CD8-positive, alpha-beta memory T cell (primary cell): ENCODE measurements at places on chromosomes 11 and 22.

DNA sequence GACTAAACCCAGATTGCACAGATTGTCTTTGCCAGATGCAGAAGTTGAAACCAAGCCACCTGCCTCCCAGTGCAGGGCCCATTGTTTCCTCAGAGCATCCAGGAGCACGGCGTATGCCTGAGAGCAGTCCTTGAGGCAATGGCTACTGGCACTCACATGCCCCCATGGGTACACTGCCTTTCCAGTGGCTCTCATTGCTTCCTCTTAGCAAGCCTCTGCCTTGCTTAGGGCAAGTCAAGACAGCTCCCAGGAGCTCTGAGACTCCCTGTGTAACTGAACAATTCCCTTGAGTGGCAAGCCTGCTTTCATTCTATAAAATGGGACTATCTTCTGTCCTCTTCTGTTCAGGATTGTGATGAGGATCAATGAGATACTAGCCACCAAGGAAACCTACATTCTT, 4.1 kb downstream of the SYTL2 start:
- DNase-seq: no peak

DNA sequence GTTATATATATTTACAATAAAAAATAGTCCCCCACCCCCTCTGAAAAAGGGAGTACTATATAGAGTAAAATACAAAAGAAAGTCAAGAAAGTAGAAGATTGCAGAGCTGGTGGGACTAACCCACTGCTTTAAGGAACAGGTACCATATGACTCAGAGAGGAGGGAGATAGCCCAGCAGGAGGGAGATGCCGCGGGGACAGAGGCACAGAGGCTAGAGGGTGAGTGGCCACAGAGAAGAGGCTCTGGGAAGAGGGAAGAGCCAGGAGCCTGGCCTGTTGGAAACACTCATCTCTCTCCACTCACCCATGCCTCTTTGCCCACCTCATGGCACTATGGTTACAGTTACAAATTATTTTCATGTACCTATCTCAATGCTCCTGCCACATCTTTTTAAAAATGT, 53.6 kb upstream of the LYVE1 start:
- DNase-seq: no peak

DNA sequence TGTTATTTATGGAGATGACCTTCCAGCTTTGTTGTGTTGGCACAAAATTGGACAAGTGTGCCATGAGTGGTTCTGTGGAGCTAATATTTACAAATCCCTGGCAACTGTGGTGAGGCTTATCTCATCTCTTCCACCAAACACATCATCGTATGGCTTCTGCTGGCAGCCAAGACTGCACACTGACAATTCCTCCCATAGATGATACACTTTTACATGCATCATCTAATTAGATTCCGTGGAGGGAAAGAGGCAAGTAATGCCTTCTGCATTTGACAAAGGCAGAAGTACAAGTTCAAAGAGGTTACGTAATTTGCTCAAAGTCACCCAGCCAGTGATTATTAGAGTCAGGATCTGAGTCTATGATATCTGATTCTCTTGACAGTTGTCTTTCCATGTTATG, 62.7 kb upstream of the KIRREL3 start:
- no peak for DNase-seq

DNA sequence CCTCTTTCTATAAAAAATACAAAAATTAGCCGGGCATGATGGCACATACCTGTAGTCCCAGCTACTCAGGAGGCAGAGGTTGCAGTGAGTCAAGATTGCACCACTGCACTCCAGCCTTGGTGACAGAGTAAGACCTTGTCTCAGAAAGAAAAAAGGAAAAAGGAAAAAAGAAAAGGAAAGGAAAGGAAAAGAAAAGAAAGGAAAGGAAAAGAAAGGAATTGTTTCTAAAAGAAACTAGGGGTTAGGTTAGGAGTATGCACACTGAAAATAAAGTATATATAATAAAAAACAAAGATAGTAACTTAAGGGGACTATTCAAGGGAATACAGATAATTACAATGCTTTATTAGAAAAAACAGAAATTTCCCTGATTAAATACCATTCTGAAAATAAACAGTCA, 50.9 kb downstream of the TTC28 start:
- no peak for DNase-seq

DNA sequence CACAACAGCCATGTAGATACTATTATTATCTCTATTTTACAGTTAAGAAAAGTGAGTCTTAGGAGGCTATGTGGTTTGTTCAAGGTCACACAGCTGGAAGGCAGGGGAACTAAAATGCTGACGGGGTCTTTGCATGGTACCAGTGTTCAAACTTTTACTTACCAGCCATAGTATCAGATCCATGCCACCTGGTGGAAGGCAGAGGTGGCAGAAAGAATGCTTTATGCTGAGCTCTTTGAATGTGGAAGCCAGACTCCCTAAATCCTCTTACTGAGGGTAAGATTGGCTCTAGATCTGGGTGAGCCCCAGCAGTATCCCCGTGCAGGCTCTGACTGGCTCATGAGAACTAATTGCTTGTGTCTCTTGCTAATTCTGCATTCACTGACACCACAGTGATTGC, 54.3 kb upstream of the NAV2 start:
- DNase-seq: no peak

DNA sequence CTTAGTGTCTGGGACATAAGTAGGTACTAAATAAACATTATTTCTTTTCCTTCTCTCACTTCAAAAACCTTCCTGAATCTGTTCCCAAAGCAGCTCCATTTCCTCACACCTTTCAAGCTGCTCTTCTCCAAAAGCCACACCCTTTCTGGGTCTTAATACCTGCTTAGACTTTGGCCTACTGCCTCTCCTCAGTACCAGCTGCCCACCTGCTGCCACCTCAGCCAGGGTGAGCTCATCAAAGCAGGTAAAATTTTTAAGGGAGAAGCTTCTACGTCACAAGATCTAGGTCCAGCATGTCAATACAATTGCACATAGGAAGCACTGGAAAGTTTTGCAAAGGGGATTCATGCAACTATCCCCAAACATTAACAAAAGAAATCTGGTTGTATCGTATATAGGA, 108.4 kb downstream of the RPL27A start:
- no peak for DNase-seq

DNA sequence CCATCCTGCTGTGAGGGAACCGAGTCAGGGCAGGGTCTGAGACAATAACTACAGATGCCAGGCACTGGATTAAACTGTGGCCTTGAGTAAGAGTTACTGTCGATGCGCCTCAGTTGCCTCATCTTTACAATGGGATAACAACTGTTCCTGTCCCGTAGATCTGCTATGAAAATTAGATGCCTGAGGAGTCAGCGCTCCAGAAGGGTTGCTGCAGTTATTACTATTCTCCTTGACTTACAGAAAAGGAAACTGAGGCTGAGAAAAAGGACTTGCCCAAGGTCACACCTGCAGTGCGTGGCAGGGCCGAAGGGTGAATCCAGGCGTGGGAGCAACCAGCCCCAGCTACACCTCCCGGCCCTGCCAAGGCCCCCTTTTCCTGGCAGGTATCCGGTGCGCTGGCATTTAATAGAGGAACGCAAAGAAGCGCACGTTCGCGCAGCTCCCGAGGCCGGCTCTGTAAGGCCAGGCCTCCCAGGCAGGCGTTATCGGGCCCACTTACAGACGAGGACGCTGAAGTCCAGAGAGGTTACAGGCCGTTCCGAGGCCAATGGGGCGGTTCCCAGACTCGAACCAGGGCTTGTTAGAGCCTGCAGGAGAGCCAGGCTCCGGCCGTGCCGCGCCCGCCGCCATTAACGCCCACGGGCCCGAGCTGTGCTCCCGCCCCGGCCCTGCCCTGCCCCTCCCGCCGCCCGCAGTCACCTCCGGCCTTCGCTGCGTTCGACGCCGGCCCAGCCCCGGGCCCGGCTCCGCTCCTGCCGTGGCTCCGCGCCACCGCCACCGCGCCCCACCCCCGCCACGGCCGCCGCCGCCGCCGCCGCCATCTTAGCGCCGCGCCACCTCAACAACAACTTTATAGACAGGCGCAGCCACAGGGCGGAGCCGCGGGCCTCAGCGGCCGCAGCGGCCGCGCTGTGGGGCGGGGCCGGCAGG, at the start of gene C11orf68:
Gene C11orf68, minus strand, starts transcription at position 852 of the 930 bp plus-strand sequence. Its CDS starts 31 bp downstream, at position 821.
- DNase-seq: no peak

GRCh38 chr11:128501632-128502549, 85.5 kb downstream of the ETS1 start:
- no peak for DNase-seq

GRCh38 chr11:78741741-78742140, 167.1 kb upstream of the NARS2 start:
- no peak for DNase-seq

DNA sequence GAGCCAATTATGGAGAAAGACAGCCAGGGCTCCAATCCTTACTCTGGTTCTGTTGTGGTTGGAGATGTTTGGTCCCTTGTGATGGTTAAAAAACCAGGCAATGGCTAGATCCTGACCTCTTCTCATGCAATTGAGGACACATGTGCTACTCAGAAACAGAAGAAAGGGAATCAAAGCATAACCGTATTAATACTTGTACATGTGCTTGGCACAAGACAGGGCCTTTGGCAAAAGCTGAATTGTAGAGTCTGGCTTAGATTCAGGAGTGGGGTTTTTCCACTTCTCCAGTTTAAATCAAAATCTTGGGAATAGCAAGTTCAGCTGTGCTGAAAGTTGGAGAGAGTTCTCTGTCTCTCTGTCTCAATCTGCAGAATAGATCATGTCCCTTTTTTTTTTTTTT, 80.1 kb upstream of the E2F8 start:
- no peak for DNase-seq

DNA sequence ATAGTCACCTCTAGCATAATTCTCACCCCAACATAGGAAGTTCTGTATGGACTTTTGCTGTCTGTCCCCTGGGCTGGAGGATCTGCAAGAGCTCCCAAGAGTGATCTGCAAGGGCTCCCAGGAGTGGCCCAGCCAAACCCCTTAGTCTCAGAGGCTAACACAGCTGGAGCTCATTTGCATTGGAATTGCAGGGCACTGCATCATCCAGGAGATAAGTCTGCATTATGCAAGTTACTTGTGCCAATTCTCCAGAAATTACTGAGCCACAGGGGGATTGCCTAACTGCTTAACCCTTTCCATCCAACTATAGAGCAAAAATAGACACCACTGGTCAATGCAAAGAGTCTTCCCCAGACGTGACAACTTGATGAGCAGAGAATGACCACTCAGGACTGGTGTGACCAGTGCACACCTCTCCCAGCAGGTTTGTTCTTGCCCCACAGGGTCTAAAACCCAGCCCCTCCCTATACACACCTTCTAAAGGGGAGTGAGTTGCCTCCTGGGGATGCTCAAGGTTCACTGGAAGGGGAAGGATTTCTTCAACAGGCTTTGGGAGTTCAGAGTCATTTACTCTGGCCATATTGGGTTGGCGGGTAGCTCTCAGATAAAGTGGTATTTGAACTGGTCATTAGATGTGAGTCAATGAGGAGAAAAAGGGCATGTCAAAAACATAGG, 38.4 kb downstream of the POU2AF3 start:
- no peak for DNase-seq

DNA sequence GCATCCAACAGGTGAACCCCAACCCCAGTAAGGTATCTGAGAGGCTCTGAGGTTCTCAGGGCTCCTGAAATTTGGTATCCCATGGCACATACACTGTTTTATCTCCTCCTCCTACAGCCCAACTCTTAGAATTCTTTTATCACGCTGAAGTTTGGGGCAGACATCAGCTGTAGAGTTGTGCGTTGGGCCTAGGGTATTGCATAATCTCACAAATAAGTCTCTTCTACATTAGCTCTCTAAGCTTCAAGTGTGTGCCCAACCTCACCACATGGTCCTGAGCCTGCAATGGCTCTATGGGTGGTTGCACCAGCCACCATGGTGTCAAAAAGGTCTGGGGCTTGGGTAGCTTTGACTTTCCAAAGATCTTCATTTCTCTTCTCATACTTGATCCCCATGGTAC, 603.0 kb downstream of the BUD13 start:
- no peak for DNase-seq

GRCh38 chr11:130872981-130873380, 43.3 kb downstream of the SNX19 start:
- DNase-seq: no peak
